ENCODE measurements at places on chromosomes 5 and 9.
A peak's percentile ranks its signal among the peaks of the same experiment; 100 is the strongest.

DNA sequence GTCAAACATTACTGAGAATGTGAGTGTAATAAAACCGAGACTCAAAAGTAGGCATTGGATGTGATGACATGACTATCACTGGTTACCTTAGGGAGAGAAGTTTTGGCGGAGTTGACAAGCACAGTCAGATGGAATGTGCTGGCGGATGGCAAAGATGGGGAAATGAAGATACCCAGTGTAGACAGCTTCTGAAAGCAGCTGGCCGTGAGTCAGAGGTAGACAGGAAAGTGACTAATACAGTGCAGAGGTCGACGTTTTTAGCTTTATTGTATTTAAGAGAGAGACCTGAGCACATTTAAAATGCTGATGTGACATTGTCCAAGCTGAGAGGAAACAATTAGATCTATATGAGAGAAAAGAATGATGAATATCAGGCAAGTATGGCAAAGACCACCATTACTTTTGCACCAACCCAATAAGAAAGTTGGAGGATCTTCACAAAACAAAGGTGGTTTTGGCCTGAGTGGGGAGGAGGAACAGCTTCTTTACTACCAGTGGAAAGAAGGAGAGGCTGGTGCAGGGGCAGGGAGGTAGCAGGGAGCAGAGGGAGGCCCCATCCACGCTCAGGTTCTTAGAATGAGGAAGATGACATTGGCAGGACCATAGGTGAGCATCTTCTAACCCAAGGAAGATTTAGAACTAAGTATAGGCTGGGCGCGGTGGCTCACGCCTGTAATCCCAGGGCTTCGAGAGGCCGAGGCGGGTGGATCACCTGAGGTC, 36.7 kb upstream of the KCNIP1 start:
- no peak for DNase-seq

DNA sequence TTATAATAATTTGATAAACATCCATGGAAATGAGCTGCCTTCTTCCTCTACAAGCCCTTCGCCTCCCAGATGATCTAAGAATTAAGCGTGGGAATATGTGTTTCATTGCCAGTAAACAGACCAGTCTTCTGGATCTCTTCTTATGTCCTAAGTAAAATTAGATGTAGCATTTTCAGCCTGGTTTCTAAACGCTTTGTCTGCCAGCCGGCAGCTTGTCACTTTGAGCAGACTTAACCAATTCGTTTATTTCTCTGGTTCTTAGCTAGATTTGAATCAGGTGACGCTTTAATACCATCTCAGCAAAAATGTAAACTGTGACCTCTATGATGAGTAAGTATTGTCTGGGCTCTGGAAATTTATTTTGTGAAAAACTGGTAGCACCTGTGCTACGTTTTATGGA, 380.6 kb upstream of the NUDT12 start:
- DNase-seq = no peak

- DNase-seq = no peak
These were observed 7.0 kb downstream of the XRCC4 start for GRCh38 chr5:83084336-83084735.

DNA sequence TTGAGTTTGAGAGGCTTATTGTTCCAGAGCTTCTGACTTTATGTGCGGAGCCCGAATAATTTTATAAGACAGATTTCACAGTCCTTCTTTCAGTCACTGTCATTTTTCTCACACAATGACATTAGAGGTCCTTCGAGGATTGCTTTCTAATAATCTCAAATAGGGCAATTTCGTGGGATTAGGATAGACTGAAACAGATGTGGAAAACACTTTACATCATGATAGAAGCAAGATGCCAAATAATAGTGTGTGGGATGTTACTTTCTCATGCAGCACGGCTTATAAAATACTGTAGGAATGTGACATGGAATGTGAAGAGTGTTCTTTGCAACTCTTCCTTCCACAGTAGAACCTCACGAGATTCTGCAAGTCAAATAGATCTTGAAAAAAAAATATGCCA, 451.3 kb downstream of the SEMA5A start:
- DNase-seq = no peak

DNA sequence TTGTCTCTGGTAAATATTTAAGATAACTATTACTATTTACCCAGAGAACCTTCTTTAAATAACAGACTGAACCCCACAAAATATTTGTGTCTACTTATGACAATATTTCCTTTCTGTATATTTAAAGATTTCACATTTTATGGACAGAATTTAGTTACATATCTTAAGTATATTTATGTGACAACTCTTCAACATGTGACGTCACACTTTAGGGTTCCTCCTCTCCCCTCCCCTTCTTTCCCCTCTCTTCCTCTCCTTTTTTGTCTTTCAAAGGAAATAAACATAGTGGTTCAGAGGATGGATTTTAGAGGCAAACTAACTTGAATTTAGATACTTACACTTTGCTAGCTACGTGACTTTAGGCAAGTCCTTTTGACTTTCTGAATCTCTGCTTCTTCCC, 655.6 kb upstream of the NUDT12 start:
- DNase-seq = no peak

DNA sequence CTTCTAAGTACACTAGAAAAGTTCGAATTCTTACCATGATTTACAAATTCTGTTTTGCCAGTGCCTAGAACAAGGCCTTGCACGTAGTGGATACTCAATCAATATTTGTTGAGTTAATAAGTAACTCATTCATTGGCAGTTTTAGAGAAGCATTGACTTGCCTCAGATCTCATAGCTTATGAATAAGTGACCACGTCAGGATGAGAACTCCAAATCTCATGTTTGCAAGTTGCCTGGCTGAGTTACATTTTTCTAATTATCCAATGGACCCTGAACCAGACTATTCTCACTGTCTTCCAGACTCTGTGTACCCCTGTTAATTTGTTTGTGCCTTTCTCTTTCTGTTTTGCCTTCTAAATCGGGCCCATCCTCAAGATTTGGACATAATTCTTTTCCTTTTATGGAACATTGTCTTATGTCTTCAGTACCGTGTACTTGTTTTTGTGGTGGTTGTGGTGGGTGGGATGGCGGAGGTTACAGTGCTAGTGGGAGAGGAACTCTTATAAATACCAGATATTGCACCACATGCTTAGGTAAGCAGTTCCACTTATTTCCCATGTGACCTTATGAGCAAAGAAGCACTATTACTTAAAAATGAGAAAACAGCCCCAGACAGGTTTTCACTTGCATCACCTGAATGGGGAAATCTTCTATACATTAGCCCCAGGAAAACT, 96.3 kb downstream of the UNC13B start:
- no peak for DNase-seq

DNA sequence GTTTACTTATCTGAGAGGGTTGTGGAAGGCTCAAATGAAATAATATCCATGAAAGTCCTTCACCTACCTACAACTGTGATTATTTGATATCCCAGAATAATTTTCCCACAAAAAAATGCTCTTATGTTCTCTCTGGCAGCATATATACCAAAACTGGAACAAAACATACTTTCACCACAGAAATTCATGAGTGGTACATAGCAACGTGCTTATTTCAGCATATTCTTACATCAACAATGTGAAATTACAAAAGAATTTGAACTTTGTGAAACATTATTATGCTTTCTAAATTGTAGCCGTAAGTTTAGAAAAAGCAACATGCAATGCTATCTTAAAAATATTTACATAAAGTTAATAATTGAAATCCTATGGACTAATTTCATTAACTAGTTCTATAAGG, 137.1 kb downstream of the GABRB2 start:
- no peak for DNase-seq

DNA sequence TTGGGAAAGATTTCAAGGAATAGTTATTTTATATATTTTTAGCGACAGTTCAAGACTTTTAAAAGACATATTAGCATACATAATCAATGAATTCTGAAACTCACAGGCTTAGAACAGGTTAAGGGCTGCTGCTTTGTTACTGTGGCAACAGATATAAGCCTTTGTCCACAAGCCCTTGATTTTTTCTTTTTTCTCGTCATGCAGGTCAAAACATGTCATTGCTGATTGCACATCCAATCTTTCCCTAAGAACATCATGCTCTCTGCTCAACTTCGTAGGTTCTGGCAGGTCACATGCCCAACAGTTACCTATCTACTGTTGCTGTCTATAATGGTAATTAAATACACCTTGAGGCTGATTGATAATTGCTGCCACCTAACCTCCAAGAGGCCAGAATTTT, 172.5 kb upstream of the PTPRD start:
- DNase-seq = no peak

GRCh38 chr9:107685901-107686300, 196.3 kb upstream of the KLF4 start:
- no peak for DNase-seq

GRCh38 chr5:88128813-88129212, 139.8 kb downstream of the TMEM161B start:
- no peak for DNase-seq

GRCh38 chr9:561427-561826, 280.1 kb upstream of the DMRT1 start:
- no peak for DNase-seq

- no peak for DNase-seq
These were observed 25.7 kb upstream of the FAM81B start for GRCh38 chr5:95365302-95366095.

DNA sequence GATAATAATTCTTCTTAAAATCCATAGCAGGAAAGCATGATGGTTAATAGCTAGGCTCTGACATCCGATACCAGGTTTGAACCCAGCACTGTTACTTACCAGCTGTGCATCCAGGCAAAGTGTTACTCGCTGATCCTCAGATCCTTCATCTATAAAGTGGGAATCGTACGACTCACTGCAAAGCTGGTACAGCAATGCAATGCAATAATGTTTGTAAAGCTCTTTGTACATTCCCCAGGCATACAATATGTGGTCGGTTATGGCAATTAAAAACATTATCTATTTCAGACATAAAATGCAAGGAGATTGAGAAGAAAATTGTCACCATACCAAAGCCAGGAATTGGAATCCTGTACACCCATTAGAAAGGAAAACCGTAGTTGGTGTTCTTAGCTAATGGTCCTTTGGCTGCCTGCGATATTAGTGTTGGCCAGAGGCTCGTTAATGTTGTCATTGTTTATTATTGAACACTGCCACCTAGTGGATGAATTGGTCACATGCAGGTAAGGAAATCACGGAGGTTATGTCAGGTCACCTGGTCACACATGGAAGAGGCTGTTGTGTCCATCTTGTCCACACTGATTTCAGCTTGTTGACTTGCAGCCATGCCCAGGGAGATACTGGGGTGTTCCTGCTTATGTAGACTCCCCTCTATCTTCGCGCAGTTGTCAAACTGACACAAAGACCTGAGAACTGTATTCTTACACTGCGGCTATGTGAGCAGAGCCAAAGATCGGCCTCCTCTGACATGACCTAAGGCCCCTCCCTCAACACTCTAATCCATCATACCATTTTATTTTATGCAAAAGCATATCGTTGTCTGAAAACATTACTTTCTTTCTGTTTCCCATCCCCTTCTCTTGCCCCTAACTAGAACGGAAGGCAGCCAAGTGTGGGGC, 87.5 kb upstream of the PPP2R2B start:
- DNase-seq = peak; percentile 1

DNA sequence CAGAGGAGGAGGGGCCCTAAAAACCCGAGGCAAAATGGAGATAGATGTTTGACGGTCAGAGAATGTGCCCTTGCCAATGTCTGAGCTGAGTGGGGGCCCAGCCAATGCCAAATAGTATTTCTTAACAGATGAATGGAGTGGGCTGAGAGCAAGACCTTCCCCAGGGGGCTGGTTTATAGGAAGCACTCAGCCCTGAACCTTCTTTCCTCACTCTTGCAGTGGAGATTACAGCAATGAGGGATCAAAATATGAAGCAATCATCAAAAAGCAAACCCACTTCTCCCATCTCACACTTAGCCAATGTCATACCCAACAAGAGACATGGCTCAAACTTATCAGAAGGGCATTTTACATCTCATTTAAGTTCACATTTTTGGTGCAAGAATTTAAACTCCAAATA, 350.3 kb downstream of the GADD45G start:
- DNase-seq = no peak

GRCh38 chr5:3030511-3031165, 279.2 kb upstream of the IRX2 start:
- no peak for DNase-seq

DNA sequence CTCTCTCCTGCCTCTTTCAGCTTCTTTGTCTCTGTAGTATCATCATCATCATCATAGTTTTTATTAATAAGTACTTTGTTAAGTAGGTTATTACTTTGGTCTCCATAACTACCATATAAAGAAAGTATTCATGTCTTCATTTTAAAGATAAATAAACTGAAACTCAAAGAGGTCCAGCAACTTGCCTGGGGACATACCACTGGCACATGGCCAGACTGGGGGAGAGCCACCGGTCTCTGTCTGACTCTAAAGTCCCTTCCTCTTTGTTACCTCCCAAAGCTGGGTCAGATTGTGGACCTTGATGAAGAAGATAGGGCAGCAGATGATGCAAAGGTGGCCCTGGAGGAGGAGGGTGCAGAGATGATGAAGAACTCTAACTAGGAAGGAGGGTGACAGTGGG, 8.5 kb downstream of the CDX1 start:
- no peak for DNase-seq

GRCh38 chr5:105947461-105947860, 1723.3 kb downstream of the EFNA5 start:
- DNase-seq = no peak

All from stimulated activated CD8-positive, alpha-beta memory T cell treated with anti-CD3 and anti-CD28 coated beads, Interleukin-15, amount 100 ng/mL, for 24 hours (primary cell).